ENCODE measurements at places on chromosomes 3 and 15.

DNA sequence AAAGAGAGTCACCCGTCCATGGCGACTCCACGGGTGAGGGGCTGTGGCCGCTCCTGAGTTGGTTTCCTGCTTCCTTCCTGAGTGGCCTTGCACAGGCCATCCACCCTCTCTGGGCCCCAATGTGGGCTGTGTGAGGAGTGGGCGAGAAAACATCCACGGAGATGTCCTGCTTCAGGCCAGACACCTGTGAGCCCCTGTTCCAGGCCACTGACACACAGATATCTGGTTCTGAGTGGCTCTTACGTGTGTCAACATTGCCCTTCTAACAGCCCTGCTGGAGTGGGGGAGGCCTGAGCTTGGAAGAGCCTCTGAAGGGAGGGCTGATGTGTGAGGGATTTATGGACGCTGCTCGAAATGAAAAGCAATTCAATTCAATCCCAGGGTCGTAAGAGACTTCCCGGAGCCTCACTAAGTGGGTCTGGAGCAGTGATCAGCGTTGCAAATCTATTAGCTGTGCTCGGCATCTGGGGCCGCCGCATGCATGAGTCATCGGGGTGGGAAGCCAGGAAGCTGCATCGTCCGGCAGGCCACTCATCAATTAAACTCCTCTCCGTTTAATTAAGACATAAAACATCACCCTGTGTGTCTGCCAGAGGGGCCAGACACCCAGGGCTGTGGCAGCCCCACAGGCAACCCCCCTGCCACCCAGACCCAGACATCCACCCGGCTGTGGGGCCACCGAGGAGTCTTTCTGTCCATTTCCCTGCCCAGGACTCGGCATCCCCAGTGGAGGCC lies 20.0 kb upstream of the PRR23E start:
- DNase-seq: no peak

DNA sequence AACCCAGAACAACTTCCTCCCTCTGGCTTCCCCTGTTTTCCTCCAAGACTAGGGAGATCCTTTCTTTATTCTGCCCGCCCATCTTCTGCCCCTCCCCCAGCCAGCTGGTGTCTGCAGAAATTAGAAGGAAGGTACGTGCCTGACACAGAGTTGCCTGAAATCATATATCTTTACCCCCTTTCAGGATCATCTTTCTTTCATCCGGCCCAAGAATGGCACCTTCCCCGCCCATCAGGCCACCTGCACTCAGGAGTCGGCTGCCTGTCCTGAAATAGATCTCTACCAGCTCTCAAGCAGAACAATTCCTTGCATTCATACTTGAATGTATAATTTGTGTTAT lies 133.7 kb downstream of the VGLL4 start:
- no peak for DNase-seq

DNA sequence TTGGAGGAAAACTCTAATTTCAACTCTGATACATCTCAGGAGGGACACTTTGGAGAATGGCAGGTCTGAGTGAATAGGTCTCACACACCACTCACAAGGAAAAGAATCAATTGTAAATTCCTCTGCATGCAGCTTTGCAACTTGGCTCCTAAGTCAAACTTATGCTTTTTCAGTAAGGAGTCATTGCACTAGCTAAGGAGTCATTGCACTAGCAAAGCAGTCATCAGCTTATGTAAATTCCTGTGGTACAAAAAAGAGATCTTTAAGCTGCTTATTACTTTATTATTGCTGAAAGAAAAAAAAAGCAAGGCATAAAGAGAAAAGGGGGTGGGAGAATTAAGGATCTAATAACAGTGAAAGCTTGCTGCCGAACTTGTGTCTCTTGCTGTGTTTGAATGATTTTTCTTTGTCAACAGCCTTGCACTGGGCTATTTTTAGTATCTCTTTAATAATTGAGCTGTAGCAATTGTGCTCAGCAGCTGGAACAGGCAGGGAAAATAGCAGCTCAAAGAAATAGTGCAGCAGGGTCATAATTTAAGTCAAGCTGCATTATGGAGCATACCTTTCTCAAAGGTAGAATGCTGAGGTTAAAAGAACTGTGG lies 154.3 kb upstream of the ARPP21 start:
- no peak for DNase-seq

- no peak for DNase-seq
Measured at GRCh38 chr3:57948781-57949242, 59.4 kb upstream of the FLNB start.

- DNase-seq: no peak
Measured at GRCh38 chr15:98420837-98421236, 227.5 kb upstream of the IGF1R start.

- DNase-seq: no peak
Measured at GRCh38 chr3:171784387-171784786, 25.9 kb downstream of the PLD1 start.

DNA sequence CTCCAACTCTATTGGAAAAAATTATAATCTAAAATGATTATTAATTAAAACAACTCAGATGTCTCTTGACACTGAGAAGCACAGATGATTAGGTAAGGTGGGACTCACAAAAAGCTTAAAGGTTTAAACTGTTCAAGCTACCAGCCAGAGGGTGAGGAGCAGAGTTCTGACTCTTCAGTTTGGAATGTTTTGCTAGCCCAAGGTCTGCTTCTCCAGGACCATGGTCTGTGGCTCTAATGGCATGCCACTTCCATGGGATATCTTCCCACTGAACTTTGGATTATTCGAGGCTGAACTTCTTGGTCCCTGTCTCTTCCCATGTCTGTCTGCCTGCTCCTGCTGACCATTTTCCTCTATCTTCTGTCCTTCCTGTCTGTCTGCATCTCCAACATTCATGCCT lies 49.2 kb downstream of the CACNA2D3 start:
- DNase-seq: no peak

- DNase-seq: no peak
Measured at GRCh38 chr3:155281912-155282311, 11.6 kb downstream of the STRIT1 start.

GRCh38 chr15:93670931-93671330 lies 560.4 kb upstream of the MCTP2 start:
- DNase-seq: no peak

GRCh38 chr3:43379343-43379742 lies 93.0 kb downstream of the SNRK start:
- no peak for DNase-seq

DNA sequence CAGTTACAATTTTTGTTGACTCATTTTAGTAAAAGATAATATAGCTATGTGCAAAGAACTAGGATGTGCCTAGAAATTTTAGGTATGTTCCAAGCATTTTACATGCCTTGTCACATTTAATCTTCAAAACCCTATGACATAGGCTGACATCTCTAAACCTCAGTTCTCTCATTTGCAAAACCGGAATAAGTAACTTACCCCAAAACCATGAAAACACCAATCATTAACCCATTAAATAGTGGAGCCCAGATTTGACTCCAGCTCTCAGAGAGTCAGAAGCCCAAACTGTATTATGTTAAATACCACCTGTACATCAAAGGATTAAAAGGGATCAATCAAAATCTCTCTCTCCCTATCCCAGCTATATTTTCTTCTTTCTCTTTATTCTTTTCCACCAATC lies 36.6 kb downstream of the GSK3B start:
- no peak for DNase-seq

GRCh38 chr3:186342197-186342596 lies 19.8 kb downstream of the DGKG start:
- no peak for DNase-seq

DNA sequence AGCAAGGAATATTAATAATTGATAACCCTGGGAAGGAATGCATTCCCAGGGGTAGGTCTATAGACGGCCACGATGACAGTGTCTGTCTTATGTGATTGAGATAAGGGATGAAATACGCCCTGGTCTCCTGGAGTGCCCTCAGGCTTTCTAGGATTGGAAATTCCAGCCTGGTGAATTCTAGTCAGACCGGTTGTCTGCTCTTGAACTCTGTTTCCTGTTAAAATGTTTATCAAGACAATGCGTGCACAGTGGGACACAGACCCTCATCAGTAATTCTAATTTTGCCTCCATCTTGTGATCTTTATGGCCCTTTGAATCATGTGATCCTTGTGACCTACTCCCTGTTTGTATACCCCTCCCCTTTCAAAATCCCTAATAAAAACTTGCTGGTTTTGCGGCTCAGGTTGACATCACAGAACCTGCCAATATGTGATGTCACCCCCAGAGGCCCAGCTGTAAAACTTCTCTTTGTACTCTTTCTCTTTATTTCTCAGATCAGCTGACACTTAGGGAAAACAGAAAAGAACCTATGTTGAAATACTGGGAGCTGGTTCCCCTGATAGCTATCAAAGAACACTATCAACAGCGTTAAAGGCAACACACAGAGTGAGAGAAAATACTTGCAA lies 183.3 kb downstream of the PDE8A start:
- DNase-seq: no peak

- DNase-seq: no peak
Measured at GRCh38 chr3:147925272-147925671, 516.1 kb downstream of the ZIC1 start.

- DNase-seq: no peak
Measured at GRCh38 chr15:79635897-79636561, 203.9 kb downstream of the MINAR1 start.

DNA sequence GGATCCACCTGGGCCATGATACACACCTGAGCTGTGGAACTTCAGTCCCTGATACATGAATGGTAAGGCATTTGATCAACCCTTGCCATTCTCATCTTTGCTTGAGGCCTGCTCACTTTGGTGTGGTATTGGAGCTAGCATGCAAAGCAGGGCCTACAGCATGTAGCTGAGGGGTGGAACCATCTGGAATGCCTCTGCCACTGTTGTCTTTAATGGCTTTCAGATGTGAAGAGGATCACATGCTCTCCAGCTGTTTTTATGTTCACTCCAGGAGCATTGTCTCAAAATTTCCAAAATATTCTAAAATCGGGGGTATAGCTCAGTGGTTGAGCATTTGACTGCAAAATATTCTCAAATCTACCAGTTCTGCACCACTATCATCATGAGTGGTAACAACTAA lies 64.4 kb upstream of the PHLDB2 start:
- no peak for DNase-seq

GRCh38 chr3:98986073-98986472 lies 84.6 kb upstream of the DCBLD2 start:
- DNase-seq: no peak

- DNase-seq: no peak
Measured at GRCh38 chr3:71708476-71709105, 16.6 kb downstream of the EIF4E3 start.

DNA sequence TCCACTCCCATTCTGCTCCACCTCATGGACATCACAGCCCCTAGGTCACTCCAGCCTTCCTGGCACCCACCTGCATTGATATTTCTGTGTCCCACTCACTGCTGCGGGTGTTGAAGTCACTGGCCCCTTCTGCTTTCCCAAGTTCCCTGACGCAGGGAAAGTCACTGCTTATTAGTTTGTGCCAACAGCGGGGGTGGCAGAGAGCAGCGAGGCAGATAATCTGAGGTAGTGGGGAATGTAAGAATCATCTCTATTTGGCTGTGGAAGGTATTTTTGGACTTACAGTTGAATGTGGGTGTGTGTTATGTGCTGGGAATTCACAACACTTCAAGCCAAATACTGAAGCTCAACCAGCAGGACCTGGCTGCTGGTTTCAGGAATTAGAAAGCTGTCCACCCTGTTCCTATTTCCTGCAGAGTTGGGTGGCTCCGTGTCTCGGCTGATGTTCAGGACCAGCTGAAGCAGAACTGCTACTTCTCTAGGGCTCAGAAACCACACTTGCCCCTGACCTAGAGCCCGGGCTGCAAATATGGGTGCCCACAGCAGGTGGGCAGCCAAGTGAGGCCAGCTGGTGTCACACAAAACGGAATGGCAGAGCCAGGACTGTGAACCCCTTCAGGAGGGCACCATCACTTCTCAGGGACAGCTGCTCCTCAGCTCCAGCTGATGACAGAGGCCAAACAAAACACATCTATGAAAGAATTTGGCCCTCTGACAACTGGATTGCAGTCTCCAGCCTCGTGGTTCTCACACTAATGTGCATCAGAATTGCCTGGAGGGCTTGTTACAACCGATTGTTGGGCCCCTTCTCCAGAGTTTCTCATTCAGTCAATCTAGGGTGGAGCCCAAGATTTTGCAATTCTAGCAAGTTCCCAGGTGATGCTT lies 57.7 kb downstream of the SEMA5B start:
- DNase-seq: no peak

DNA sequence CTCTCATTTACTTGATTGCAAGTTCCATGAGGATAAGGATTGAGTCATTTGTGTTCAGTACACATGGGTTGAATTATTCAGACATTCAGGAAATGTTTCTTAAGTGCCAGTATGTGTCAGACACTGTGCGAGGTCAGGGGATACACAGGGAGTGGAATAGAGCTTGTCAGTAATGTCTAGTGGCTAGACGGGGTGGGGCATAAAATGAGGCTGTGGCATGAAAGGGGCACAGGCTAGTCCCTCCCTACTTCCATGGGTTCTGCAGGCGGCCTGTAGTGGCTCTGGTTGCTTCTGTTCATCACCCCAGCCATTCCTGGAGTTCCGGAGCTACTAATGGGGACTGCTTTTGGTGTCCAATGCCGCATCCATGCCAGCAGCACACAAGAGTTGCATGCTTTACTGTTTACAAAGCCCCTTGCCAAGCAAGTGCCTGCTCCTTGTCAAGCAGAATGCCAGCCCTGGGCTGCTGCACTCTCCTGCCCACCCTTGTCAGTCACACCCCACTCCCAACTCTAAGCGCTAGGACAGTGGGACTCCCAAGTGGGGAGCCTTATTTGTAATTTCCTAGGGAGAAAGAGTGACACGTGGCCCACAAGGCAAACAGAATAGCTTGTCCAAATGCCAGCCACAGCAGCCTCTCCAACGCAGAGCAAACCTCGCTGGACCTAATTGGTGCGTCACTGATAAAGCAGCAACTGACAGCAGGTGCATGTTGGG lies 70.8 kb downstream of the RAB11A start:
- DNase-seq: no peak

GRCh38 chr3:152769523-152769922 lies 65.4 kb upstream of the P2RY1 start:
- DNase-seq: no peak

DNA sequence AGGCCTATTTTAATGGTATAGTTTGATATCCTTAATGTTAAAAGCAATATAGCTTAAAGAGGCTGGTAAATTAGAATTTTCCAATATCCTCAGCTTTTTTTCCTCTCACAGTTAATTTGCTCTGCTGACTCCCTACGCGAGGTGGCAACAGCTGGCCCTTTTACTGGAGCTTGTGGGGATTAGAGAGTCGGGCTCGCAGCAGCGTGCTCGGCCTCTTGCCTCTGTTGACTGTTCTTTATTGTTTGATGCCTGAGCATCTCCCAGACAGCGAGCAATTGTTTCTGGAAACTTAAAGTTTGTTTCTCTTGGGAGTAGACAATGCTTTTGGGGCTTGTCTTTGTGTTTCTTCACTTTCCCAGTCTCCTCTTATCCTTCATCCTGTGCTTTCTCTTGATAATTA lies 80.8 kb downstream of the OPA1 start:
- no peak for DNase-seq

- no peak for DNase-seq
Measured at GRCh38 chr3:117998071-117998470, 1036.6 kb downstream of the IGSF11 start.

GRCh38 chr3:129052675-129053074 lies 7.9 kb upstream of the GP9 start:
- no peak for DNase-seq
